ENCODE measurements at places on chromosomes 11 and 22. TPM values are rescaled to one million over a fixed set of nuclear protein-coding genes. Genes with fewer than 3 reads are reported as not detected.

DNA sequence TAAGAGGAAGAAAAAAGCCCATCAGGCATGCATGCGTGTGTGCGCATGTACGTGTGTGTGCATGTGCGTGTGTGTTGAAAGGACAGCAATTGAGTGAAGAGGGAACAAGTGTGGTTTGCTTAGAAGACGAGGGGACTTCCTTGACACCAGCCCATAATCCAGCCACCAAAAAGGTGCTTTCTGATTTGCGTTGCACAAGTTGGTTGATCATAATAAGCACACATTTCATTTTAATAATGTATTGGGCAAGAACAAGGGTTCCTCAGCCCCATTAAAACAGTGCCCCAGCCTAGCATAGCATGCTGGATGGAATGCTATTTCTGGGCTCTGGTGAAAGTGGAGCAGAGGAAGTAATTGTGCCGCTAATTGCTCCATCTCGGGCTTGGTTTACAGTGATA is 493.2 kb downstream of the MIAT start:
- H3K4me1 ChIP-seq: peaks cover 15% of the 10 kb centered on the region
- no peak overlapping the region for H3K27ac ChIP-seq
- H3K27me3 ChIP-seq: no peaks in the 10 kb centered on the region
- no peak for DNase-seq
- no peak overlapping the region for H3K4me3 ChIP-seq
- H3K36me3 ChIP-seq: no peaks in the 10 kb centered on the region

- no peak overlapping the region for H3K27ac ChIP-seq
- H3K4me1 ChIP-seq: peaks cover 5% of the 10 kb centered on the region
- no peak for DNase-seq
- no peaks in the 10 kb centered on the region for H3K36me3 ChIP-seq
These were observed 55.8 kb downstream of the ELFN2 start for GRCh38 chr22:37371491-37371890.

DNA sequence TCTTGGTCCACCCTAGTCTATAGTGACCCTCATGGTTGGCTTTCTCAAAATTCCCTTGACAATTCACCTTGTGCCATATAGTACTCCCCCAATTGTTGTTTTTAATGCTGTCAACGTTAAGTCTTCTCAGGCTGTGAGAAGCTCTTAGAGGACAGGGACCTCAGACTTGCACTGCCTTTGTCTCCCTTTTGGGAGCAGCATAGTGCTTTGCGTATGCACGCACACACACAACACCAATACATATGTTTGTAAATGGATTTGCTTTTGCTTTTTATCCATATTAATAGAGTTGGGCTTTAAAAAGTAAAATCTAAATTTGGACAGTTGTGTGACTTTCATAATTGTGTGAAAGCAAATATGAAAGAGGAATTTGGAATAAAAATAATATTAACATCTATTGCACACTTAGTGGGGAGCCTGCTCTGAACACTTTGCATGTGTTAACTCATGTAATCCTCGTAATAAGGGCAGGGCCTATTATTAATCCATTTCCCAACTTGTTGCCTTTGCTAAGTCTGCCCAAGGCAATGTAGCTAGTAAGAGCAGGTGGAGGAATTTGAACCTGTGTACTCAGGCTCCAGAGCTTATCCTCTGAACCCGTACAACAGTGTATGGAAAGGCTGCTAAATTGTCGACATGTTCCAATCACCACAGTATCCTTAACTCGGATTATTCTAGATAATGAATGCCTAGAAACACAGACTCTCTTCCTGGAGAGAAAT is 257.7 kb upstream of the NARS2 start:
- no peak overlapping the region for H3K27ac ChIP-seq
- H3K4me1 ChIP-seq: no peaks in the 10 kb centered on the region
- H3K36me3 ChIP-seq: no peaks in the 10 kb centered on the region
- no peak overlapping the region for H3K4me3 ChIP-seq

GRCh38 chr11:123841174-123841573 is 35.0 kb upstream of the OR6M1 start:
- H3K4me1 ChIP-seq: peaks cover 8% of the 10 kb centered on the region
- H3K36me3 ChIP-seq: no peaks in the 10 kb centered on the region
- no peak for DNase-seq
- H3K4me3 ChIP-seq: no peak overlapping the region

NPTXR gene
- total RNA-seq: 0.93 TPM

RTN3 gene
- 129 TPM for total RNA-seq

BAIAP2L2 gene
- 7.1 TPM for total RNA-seq
